Stimulated activated CD8-positive, alpha-beta memory T cell treated with anti-CD3 and anti-CD28 coated beads, Interleukin-12 subunit alpha, Interleukin-12 subunit beta, amount 100 ng/mL, for 1 hour (primary cell): ENCODE measurements at places on chromosomes 7 and 10.
A peak's percentile ranks its signal among the peaks of the same experiment; 100 is the strongest.

- DNase-seq = no peak
Observed at GRCh38 chr10:88421590-88421989, 161.5 kb downstream of the RNLS start.

DNA sequence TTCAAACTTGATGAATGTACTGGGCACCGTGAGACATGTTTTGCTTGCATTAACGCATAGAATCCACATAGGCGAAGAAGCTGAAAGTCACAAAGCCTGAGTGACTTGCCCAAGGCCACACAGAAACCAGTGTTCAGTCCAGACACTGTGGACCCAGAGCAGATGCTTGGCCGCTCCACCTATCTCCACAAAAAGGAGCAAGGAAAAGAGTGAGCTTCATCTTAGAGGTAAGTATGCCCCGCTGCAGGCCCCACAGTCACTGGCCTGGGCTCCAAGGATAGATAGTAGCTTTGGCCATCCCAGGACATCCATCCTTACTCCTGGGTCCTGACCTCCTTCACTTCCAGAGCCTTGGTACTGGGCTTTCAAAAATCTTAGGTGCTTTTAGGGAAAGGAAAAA lies 60.1 kb upstream of the SAMD8 start:
- DNase-seq = no peak

DNA sequence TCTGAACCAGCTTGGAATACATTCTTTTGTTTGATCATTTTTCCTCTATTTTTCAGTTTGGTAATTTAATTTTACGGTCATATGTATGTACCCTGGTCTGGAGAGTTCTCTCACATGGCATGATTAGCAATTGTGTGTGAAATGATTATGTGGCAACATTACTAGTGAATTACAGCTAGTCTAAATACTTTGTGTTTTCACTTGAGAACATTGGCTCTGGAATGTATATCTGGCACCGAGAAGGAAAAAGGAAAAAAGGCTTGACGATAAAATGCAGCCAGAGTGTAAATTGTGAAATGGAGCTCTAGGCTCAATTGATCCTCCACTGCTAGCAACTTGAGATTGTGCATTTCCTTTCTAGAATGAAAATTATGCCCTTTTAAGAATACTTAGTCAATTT lies 397.2 kb downstream of the EXOC4 start:
- DNase-seq = no peak

GRCh38 chr7:81491573-81491972 lies 278.3 kb downstream of the HGF start:
- DNase-seq = no peak

- DNase-seq = no peak
Observed at GRCh38 chr7:105480931-105481330, 41.1 kb downstream of the PUS7 start.

DNA sequence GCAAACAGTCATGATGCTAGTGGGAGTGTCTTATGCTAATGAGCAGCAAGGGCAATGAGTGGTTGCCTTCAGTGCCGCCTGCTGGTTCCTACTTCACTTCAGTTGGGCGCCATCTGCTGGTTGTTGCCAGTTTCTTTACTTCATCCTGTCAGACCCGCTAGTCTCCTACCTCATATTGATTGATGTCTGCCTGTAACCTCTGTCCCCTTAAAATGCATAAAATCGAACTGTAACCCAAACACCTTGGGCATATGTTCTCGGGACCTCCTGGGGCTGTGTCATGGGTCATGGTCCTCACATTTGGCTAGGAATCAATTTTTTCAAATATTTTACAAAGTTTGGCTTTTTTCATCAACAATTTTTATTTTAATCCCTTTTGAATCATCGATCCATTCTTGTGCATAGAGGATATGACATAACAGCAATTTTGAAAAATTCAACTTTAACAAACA lies 62.8 kb upstream of the C7orf33 start:
- DNase-seq = peak; percentile 73

DNA sequence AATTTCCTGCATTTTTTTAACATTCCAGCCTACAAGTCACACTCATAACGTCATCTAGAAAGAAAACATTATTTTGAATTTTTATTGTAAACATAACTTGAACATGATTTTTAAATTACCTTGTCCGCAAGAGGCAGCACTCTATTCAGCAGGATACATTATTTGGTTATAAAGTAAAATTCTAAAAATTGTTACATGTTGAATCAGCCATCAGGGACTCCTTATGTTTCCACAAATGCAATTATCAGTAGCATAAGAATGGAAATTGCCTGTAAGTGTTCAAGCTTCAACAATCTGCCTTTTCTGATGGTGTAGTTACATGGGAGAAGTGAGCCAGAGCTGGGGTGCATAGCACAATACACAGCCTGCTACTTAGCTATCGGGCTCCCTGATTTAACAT lies 97.5 kb downstream of the ZNF365 start:
- DNase-seq = no peak

- no peak for DNase-seq
Observed at GRCh38 chr10:110794808-110795207, 76.9 kb upstream of the PDCD4 start.

- DNase-seq = no peak
Observed at GRCh38 chr10:2658780-2659179, 408.6 kb upstream of the PFKP start.

DNA sequence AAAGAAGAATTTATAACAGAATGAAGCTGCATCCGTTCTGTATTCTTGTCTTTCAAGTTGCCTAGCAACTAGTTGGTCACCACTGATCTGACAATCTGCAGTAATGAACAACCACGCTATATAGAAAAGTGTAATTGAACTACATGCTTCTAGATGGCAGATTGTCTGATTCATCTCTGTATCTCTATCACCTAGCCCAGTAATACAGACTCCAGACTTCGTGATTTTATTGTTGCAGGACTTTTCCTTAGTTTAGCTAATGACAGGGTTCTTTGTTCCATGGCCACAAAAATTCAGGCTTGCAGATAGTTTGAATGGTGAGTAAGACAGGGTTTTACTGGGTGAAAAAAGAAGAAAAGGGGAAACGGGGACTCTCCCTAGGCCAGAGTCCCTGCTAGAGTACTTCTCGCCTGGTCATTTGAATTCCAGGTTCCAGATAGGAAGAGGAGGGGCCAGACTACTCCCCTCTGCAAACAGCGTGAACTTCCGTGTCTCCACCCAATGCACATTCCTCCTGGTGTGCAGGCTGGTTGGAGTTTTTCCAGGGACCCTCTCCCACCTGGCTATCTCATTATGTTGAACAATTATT lies 45.9 kb downstream of the COL1A2 start:
- DNase-seq = no peak

DNA sequence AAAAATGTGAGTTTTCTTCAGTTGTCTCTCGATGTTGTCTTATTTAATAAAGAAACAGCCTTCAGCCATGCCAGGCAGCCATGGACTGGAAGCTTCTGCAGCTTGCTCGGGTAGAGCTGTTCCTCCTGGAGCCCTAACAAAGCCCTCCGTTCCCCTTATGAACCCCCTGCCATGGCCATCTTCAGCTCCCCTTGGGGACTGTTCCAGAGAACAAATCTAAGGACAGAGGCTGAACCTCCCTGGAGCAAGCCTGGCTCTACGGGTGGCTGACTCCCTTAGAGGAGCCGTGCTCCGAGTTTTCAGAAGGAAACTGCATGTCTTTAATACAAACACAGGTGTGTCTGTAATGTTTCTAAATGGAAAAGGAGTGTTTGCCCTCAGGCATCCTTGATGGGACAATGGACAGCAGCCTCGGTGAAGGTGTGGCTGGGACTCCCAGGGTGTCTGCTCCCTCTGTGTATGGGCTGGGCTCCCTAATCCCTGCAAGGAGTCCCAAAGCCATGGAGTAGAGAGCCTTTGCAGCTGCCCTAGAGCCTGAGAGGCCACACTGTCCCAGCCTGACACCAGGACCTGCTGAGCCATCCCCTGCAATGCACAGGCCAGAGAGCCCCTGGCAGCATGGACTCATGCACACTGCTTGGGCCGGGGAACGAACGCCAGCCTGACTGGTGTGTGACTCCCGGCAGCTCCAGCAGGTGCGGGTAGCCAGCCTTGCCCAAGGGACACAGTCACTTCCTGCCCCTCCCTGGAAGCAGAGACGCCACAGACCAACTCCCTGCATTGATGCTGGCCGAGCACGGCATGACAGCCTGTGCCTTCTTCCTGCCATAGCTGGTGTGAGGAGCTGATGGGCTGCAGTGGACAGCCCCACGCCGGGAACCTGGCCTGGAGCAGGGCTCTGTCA lies 381.8 kb downstream of the TCERG1L start:
- no peak for DNase-seq

DNA sequence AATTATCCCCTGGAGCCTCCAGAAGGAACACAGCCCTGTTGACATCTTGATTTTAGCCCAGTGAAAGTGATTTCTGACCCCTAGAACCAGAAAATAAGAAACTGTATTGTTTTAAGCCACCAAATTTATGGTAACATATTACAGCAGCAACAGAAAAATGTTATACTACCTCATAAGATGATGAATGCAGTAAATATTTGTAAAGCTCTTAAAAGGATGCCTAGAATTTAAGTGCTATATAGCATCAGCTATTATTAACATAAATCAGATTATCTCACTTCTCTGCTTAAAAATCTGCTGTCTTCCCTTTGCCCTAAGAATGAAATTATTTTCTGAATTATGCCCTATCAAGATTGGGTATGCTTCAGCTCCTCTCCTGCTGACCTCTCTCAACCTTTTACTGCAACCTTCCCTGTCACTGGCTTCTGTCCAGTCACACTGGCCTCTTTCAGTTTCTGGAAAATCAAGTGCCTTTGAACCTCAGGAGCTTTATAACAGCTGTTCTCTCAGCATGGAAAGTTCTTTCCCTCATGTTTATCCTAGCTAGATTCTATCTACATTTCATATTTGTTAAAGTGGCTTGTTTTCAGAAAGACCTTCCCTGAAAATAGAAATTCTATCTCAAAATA lies 78.9 kb downstream of the GPR37 start:
- DNase-seq = no peak

GRCh38 chr7:115218076-115218475 lies 296.2 kb downstream of the MDFIC start:
- no peak for DNase-seq

DNA sequence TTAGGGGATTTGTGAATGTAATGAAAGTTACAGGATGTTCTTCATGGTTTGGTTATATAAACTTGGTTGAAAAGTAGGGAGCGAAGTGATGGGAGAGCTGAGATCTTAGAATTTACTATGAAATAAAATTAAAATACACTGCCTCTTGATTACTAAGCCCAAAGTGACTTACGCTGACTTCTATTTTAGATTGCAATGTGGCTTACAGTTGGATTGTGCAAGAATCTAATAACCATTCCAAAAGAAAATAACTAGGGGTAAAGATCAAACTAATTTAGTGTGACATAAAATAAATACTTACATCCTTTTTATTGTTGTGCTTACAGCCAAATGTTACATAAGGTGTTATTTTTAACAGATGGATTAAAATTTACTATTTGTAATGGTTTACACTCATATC lies 15.3 kb downstream of the WNT16 start:
- DNase-seq = no peak

- no peak for DNase-seq
Observed at GRCh38 chr7:73968487-73968886, 59.5 kb upstream of the ELN start.

GRCh38 chr10:114208351-114208750 lies 29.2 kb downstream of the TDRD1 start:
- no peak for DNase-seq

- DNase-seq = no peak
Observed at GRCh38 chr7:140035400-140036223, 27.1 kb downstream of the PARP12 start.

DNA sequence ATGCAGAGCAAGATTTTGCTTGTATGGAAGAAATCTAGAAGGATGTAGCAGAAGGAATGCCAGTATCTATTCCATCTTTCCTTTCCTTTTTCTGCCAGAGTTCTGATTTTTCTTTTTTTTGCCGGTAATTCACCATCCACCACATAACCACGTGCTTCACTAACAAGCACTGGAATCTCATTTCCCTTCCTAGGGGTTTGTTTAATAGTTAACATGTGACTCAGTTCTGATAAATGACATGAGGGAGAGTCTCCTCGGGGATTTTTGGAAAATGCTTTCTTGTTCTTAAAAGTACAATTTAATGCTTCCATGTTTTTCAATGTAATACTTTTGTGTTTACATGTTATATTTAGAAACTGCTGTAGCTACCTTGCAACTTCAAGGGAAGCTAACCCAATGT lies 590.2 kb downstream of the SH2D4B start:
- no peak for DNase-seq

DNA sequence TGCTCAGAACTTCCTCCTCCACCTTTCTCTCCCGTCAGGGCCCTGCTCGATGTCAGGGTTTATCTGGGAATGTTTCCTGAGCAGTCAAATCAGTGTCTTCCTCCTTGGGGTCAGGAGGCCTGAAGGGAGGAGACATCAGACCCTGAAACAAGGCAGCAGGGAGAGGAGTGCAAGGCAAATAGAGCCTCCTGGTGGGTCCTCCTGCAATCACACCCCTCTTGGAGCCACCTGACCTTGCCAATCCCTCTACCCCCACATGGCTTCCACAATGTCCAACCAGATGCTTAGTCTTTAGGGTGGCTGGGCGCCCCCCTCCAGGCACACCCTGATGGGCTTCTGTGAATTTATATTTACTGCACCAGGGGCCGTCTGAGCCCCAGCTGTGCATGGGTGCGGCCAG lies 12.2 kb downstream of the GPR26 start:
- no peak for DNase-seq

GRCh38 chr7:30710669-30711068 lies 28.4 kb upstream of the CRHR2 start:
- DNase-seq = no peak

- no peak for DNase-seq
Observed at GRCh38 chr10:23399701-23400144, 39.2 kb upstream of the OTUD1 start.

- no peak for DNase-seq
Observed at GRCh38 chr7:27300421-27300820, 57.8 kb downstream of the EVX1 start.

- no peak for DNase-seq
Observed at GRCh38 chr10:132963430-132963960, 21.1 kb upstream of the CFAP46 start.

DNA sequence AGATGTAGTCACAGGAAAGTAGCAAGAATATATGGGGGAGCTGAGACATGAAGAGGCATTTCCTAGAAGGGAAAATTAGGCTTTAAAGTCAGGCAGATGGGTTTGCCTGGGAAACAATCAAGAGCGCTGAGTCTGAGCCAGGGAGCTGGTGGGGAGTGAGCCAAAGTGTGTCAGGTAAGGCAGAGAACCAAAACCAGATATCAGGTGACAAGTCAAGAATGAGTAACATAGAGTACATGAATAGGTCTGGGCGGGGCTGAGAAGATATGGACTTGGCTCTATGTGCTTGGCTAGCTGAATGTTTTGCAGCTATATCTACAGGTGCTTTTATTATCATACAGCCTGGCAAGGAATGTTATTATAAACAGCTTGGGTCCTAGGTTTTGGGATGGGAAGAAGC lies 49.3 kb downstream of the GPR141 start:
- DNase-seq = no peak

- DNase-seq = peak; percentile 52
Observed at GRCh38 chr10:6678211-6678803, 98.2 kb upstream of the PRKCQ start.
